Urothelium cell line (cell line): ENCODE measurements at places on chromosomes 12 and 14.

GRCh38 chr14:21703357-21704326, 30.0 kb upstream of the OR4E1 start:
- no peak for DNase-seq

GRCh38 chr14:74754899-74755298, 8.2 kb upstream of the YLPM1 start:
- no peak for DNase-seq

- no peak for DNase-seq
These were observed 2.3 kb downstream of the ANKRD9 start for GRCh38 chr14:102507081-102507856.

GRCh38 chr12:60494244-60494643, 898.4 kb downstream of the SLC16A7 start:
- peak; percentile 22 for DNase-seq

DNA sequence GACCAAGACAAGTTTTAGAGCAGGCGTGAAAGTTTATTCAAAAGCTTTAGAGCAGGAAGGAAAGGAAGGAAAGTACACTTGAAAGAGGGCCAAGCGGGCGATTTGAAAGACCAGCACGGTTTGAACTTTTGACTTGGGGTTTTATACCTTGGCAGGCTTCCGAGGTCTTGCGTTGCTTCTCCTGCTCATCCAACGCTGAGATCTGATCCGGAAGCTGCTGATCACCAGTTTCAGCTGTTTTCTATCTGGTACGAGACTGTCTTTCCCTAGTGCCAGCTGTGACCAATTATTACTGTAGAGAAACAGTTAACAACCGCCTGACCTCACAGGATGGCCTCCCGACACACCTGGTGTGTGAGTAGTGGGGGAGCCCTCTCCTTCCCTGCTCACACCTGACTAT, 20.6 kb upstream of the SNRPF start:
- DNase-seq = peak; percentile 6

- no peak for DNase-seq
These were observed 226.1 kb downstream of the CHST11 start for GRCh38 chr12:104682790-104683279.

- DNase-seq = no peak
These were observed 8.4 kb downstream of the SYNDIG1L start for GRCh38 chr14:74417611-74418010.

DNA sequence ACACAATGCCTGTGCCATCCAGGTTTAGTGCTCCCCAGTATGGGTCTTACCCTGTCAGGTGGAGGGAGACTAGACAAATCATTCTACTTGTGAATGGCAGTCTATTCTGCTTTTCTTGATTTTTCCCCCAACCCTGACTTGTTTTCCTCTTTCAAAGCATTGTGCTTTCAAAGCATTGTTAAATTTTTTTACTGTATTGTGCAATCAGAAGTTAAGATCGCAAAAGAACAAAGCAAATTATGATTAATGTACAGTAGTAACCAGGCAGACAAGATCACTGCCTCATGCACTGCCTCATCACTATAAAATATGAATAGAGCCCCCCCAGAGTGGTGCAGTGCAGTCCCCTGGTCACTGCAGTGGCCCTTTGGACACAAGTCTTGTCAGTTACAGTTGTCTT, 14.1 kb downstream of the GABARAPL1 start:
- no peak for DNase-seq

- no peak for DNase-seq
These were observed 132.5 kb downstream of the KTN1 start for GRCh38 chr14:55712491-55712890.

- no peak for DNase-seq
These were observed 147.9 kb downstream of the SYNE2 start for GRCh38 chr14:64000749-64001148.

- no peak for DNase-seq
These were observed 10.0 kb downstream of the SLC6A13 start for GRCh38 chr12:252636-253035.

GRCh38 chr12:44703182-44703910, 172.8 kb downstream of the NELL2 start:
- no peak for DNase-seq

DNA sequence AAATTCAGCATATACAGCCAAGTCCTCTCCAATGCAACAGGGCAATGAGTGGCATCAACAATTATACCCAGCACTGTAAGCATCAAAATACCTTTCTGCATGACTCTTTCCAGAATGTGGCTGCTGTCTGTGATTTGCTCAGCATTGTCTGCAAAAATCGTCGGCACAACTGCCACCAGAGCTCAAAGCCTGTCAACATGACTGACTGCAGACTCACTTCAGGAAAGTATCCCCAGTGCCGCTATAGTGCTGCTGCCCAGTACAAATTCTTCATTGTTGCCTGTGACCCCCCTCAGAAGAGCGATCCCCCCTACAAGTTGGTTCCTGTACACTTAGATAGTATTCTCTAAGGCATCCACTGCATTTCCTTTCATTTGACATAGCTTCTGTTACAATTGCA, 735 bp downstream of the RNASE6 start:
- DNase-seq = no peak

GRCh38 chr12:79668113-79668512, 22.7 kb downstream of the PAWR start:
- DNase-seq = no peak

GRCh38 chr12:89756194-89756584, 47.6 kb upstream of the ATP2B1 start:
- DNase-seq = no peak

GRCh38 chr14:62409169-62409568, 636.1 kb downstream of the KCNH5 start:
- DNase-seq = no peak

GRCh38 chr12:127957001-127957660, 309.8 kb upstream of the TMEM132C start:
- peak; percentile 39 for DNase-seq
